ENCODE measurements at places on chromosomes 16 and 17.

GRCh38 chr17:50371526-50371925 lies 1.5 kb downstream of the MRPL27 start:
- no peak for DNase-seq

- DNase-seq = no peak
These were observed 4.8 kb downstream of the TBC1D16 start for GRCh38 chr17:80030730-80031410.

- no peak for DNase-seq
These were observed 506.8 kb upstream of the SALL1 start for GRCh38 chr16:51657848-51658247.

GRCh38 chr17:37607637-37608331 lies 1.4 kb downstream of the SYNRG start:
- DNase-seq = no peak

- no peak for DNase-seq
These were observed at the start of gene MT1H for GRCh38 chr16:56669005-56669839. TSS of gene MT1H (plus strand) at chr16:56669814. CDS start at chr16:56669885, 71 bp downstream.

- no peak for DNase-seq
These were observed 12.1 kb upstream of the CCL8 start for GRCh38 chr17:34307110-34307509.

DNA sequence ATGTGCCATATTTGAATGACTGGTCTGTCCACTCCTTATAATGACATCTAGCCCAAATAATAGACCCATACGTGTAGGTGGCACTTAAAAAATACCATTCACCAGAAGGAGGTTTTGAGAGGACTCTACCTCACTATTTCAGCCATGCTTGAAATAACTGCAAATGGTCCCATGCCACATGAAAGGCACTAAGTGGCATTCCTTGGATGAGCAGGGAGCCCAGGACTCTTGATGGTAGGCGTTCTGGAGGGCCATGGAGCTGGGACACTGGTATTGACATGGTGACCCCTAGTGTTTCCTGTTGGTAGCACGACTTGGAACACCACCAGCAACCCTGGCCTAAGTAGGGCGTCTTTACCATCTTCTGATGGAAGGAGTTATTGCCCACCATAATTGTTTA lies 148.7 kb upstream of the ZFHX3 start:
- peak; percentile 16 for DNase-seq

DNA sequence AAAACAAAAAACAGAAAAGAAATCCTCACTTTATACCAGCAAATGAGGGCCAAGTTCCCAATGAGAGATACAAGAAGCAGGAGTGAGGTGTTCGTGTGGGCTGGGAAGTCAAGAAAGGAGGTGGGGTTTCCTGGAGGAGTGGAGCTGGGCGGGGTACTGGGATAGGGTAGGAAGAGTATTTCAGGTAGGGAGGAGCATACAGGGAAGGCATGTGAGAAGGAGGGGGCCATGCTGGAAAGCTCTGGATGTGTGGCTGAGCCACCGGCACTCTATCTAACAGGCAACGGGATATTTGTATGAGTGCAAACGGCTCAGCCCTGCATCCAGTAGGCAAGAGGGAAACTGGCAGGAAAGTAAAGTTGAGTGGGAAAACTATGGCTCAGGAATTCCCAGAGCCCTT lies 4.2 kb downstream of the OR3A2 start:
- no peak for DNase-seq

- DNase-seq = peak; percentile 20
These were observed 9.6 kb downstream of the PIK3R6 start for GRCh38 chr17:8857919-8858318.

GRCh38 chr17:47730681-47731080 lies 2.4 kb upstream of the TBX21 start:
- no peak for DNase-seq

DNA sequence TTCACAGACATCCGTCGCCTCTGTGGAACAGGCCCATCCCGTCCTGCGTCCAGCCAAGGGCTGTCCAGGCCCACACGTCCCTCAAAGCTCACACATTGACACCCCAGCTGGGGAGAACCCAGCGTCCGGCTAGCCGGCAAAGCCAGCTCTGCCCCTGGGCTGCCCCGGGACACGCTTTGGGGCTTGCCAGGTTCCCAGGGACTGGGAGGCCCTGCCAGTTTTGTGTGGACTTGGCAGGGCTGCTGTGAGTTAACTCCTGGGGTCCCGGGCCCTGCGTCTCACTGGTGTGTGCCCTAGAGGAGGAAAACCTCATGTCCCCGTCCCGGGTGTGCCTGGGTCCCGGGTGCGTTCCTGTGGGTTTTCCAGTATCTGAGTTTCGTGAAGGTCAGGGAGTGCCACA lies 6.3 kb downstream of the SOX8 start:
- no peak for DNase-seq

- DNase-seq = no peak
These were observed 18.3 kb downstream of the TMEM100 start for GRCh38 chr17:55704401-55704800.

DNA sequence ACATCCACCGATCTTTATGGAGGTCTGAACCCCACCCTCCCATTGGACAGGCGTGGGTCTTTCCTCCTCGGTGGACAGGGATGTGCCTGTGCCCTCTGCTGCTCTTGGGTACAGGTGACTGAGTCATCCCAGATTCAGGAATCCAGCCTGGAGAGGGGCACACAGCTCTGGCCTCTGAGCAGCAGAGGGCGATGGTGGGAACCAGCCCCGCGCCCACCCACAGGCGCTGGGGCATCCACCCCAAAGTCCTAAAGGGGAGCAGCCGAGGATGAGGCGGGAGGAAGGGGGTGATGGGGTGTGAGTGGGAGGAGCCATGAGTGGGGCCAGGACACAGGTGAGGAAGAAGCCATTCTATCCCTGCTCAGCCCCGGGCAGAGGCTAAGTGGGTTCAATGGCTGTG lies 35.0 kb downstream of the ENGASE start:
- DNase-seq = no peak

DNA sequence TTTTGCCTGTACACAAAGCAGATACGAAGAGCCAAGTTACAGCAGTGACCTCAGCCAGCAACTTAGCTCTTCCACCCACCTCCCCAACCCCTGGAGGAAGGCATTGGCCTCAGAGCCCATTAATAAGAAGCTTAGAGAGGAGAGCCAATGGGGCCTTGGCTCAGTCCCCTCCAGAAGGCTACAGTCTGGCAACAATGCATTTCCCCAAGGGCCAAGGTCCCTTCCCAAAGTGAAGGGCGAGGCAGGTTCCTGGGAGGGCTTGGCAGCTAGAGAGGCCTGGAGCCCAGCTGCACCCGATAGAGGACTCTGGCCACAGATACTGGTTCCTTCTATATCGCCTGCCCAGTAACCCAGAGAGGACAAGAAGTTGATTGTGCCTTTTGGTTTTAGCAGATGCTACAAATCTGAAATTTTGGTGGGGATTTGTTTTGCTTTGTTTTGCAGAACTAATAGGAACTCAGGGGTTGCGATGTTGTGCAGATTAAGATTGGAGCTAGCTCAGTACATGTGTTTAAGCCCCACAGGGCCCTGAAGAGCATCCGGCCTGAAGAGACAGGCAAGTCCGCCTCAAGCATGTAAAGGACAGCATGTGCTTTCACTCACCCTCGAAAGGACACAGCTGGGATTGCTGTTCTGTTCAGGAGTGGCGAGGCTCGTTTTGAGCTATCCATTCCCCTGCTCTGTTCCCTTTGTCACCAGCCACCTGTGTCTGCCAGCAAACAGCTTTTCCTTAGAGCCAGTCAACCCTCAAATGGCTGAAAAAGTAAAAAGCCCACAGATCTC lies 12.0 kb upstream of the PNPO start:
- no peak for DNase-seq

- DNase-seq = no peak
These were observed 8.9 kb downstream of the RHBDF2 start for GRCh38 chr17:76492123-76492988.

GRCh38 chr16:84527532-84528269 lies 23.2 kb upstream of the MEAK7 start:
- peak; percentile 66 for DNase-seq

GRCh38 chr17:51257150-51258081 lies 2.4 kb downstream of the MBTD1 start:
- no peak for DNase-seq
